ENCODE measurements at places on chromosomes 13 and 19. TPM values are rescaled to one million over a fixed set of nuclear protein-coding genes. Genes with fewer than 3 reads are reported as not detected.

ZNF93 gene
- 14.9 TPM for total RNA-seq

EBI3 gene
- total RNA-seq, result 2.4 TPM

RNF113B gene
- not detected for total RNA-seq

POLD1 gene
- total RNA-seq, result 23.9 TPM

HIPK4 gene
- not detected for total RNA-seq

TEKTIP1 gene
- not detected for total RNA-seq

CABP5 gene
- not detected for total RNA-seq
